Right forelimb (tissue), 1 donor: ENCODE measurements at places on chromosomes 13 and 19.

DNA sequence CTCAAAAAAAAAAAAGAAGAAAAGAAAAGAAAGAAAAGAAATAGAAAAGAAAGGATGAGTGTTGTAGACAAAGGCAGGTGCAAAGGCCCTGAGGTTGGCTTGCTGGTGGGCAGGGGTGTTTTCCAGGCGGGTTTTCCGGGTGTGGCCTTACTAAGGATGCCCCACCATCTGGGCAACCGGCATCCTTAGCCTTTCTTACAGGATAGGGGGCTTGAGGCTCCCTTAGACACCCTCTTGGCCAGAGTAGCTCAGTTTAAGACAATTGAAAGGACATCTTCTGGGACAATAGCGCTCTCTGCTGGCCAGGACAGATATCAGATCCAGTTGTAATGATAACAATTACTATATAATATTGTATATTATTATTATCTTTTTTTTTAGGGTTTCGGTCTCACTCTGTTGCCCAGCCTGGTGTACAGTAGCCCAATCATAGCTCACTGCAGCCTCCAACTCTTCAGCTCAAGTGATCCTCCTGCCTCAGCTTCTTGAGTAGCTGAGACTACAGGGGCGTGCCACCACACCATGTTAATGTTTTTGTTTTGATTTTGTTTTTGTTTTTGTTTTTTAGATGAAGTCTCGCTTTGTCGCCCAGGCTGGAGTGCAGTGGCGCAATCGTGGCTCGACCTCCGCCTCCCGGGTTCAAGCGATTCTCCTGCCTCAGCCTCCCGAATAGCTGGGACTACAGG, 1.4 kb upstream of the QTRT1 start:
- DNase-seq = no peak

GRCh38 chr19:27796073-27796472, 1416.9 kb downstream of the UQCRFS1 start:
- DNase-seq = no peak

DNA sequence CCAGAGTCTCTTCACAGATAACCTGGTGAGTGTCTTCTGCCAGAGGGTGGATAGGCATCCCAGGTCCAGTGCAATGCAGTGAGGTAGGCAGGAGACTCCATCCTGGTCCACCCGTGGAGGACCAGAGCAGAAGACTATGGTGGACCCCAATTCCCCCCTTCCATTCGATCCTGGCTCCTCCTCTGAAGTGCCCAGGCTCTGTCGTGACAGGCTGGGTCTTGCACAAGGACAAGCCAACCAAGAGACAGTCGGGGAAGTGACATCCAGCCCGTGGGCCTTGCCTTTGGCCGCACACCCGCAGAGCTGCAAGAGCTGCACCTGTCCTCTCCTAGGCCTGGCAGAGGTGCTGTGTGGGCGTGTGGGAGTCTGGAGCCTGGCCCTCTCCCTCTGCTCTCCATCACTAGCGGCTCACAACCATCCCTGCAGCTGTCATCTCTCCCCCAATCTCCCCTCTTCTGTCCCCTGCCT, 3.1 kb downstream of the ZNF784 start:
- DNase-seq = no peak

- DNase-seq = no peak
These were observed 4.9 kb upstream of the PDE4C start for GRCh38 chr19:18230941-18231734.

- DNase-seq = no peak
These were observed 7.8 kb downstream of the LILRA5 start for GRCh38 chr19:54305141-54305540.

DNA sequence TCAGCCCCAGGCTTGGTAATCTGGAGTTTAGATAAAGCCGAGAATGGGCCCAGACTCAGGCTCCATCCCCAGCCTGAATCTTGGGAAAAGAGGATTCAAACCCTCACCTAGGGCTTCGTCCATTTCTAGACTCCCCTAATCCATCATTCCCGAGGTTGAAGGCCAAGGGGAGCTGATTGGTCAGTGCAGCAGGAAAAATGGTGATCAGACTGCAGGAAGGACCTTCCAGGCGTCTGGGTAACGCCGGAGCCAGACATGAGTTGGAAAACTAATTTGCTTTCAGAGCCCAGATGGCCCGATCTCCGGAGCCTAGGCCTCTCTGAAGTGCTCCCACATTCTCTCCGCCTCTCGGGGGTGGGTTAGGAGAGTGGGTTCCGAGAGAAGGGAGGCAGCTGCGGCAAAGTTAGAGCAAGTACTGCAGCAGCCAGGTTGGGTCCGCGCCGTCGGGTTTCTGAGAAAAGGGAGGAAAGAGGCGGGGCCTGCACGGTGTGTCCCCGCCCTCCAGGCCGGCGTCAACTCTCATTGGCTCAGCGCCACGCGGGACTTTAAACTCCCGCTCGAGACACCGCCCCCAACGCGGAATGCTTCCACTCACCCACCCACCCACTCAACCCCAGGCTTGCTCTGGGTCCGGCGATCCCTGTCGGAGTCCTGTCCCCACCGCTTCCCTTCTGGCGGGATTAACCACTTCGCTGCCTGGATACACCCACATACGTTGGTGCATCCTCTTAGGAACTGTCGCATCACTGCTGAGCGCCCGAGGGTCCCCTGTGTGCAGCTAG, 788 bp upstream of the RTBDN start:
- no peak for DNase-seq

GRCh38 chr13:65339241-65339640, 1890.9 kb downstream of the PCDH9 start:
- no peak for DNase-seq

- no peak for DNase-seq
These were observed 33.9 kb downstream of the TFDP1 start for GRCh38 chr13:113618455-113618854.

- DNase-seq = no peak
These were observed 6.3 kb downstream of the PLEKHF1 start for GRCh38 chr19:29671393-29672160.

- no peak for DNase-seq
These were observed 1459.5 kb upstream of the SPRY2 start for GRCh38 chr13:81800433-81800832.

- no peak for DNase-seq
These were observed 2.5 kb upstream of the CILP2 start for GRCh38 chr19:19535311-19536191.

- no peak for DNase-seq
These were observed 31.2 kb downstream of the GADD45B start for GRCh38 chr19:2507109-2507508.

DNA sequence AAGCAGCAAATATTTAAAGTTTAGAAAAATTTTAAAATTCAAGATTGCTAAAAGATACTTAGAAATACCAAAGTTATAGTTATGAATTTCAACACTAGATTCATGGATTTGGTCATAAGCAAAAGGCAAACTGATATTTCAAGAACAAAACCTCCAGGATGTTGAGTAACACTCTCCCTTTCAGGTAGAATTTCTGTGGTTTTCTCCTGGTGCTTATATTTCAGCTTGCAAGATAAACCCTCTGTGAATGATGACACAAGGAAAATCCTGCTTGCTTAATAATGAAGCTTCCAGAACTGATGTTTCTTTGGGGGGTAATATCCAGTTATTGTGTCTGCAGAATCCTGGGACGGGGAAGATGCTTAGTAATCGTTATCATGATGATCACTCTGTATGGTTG, 320.3 kb upstream of the EDNRB start:
- no peak for DNase-seq

GRCh38 chr19:29384656-29385055, 141.1 kb upstream of the VSTM2B start:
- no peak for DNase-seq

DNA sequence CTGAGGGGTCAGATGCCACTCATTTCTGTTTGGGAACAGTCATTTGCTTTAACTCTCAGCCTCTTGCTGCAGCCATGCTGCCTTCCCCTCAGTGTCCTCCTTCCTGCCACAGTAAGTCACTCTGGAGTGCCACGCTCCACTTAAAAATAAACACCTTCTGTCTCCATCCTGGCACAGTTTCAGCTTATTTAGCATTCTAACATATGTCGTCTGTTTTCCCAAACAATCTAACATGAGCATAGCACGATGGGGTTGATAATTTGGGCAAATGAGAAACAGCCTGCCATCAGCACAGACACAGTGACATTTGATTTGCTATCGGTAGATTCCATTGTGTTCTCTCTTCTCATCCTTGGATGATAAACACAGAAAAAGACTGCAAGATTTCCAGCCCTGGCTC, 768.6 kb downstream of the UQCRFS1 start:
- DNase-seq = no peak

GRCh38 chr19:48152551-48152950, 17.6 kb downstream of the LIG1 start:
- peak; percentile 64 for DNase-seq

- no peak for DNase-seq
These were observed 155.5 kb downstream of the COL4A1 start for GRCh38 chr13:110151462-110151861.

GRCh38 chr13:20801707-20802106, 27.9 kb upstream of the EEF1AKMT1 start:
- DNase-seq = no peak

DNA sequence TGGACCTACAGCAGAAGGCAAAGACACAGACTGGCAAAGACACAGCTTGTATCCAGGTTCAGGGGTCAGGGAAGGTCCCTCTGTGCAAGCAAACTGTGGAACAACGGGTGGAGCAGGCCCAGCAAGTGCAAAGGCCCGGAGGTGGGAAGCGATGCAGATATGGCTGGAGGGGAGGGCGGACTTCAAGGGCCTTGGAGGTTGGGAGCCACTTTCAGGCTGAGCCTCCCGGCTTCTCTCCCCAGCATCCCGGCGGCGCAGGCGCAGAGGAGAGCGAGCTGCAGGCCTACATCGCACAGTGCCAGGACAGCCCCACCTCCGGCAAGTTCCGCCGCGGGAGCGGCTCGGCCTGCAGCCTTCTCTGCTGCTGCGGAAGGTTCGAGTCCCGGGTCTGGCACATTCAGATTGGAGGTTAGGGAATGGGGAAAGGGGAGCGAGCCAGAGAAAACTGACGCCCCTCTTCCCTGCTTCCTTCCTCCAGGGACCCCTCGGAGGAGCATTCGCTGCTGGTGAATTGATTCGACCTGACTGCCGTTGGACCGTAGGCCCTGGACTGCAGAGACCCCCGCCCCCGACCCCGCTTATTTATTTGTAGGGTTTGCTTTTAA, 2.1 kb upstream of the PNPLA6 start:
- DNase-seq = peak; percentile 70

DNA sequence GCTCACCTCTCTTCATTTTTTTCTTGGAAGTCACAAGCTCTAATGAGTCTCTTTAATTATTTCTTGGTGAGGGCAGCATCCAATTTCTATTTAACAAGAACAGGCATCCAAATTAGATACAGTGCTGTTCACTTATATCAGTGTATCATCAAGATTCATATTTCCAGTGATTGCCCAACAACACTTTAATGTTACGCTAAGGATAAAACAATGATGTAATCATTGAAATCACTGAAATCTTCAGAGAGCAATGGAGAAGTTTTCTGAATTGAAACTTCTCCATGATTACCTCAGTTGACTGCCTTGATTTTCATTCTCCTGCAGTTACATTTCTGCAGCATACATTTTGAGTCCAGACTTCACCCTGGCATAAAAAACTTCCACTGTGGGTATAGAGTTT, 17.1 kb upstream of the LRCH1 start:
- DNase-seq = no peak

DNA sequence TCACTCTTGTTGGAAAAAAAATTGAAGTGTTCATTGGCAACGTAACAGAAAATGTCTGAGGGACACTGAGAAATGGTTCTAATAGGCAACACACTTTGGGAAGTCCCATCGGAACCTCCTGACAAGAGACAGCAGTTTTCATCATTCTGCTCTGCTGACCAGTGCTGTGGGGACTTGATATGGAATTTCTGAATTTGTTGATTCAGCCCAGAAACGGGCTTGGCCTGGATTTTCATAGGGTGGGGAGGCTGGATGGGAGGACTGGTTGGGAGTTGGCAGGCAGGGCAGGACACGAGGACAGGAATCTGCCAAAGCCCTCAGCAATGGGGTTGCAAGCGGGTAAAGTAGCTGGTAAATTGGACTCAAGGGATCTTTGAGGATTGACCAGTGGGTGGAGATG, 96.5 kb downstream of the DCT start:
- DNase-seq = no peak

GRCh38 chr19:34171539-34171876, 796 bp upstream of the LSM14A start:
- no peak for DNase-seq

DNA sequence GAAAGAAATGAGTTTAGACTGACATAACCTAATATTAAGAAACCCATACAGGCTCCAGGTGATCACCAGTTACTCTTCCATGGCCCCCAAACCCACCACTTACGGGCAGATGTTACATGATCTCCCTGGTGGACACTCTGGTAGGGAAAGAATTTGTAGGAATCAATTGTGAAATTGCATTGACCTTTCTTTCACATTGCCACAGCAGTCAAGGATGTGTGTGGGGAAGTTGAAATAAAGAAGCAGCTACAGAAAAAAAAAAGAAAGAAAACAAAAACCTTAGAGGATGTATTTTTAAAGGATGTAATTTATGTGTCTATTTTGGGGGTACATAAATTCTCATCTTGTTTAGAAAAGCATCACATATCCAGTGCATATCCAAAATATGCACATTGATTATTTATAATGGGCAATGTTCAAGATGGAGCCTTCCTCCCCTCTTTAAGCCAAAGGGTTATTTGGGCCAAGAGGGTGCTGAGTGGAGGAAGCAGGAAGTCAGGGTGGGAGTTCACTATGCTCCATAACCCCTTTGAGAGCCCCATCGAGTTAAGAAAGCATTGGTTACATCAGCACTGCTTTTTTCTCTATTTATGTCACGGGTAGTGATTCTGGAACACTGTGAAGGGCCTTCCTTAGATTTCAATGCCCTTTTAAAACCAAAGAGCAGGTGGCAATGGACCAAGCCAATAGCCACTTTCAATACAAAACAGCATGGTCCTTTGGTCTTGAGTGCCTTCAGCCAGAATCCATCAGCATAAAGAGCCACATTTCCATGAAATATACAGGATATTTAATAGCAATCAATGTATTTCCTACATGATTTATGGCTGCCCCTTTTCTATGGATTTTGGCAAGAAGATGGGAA, 169.6 kb downstream of the LACC1 start:
- DNase-seq = no peak

- DNase-seq = no peak
These were observed 37.5 kb upstream of the CEACAM20 start for GRCh38 chr19:44566984-44567383.

GRCh38 chr19:2423915-2424685, 3.3 kb downstream of the TIMM13 start:
- no peak for DNase-seq

- DNase-seq = no peak
These were observed 60.4 kb downstream of the DLEU7 start for GRCh38 chr13:50783066-50783465.

GRCh38 chr19:28961772-28962500, 251.0 kb downstream of the UQCRFS1 start:
- DNase-seq = no peak

DNA sequence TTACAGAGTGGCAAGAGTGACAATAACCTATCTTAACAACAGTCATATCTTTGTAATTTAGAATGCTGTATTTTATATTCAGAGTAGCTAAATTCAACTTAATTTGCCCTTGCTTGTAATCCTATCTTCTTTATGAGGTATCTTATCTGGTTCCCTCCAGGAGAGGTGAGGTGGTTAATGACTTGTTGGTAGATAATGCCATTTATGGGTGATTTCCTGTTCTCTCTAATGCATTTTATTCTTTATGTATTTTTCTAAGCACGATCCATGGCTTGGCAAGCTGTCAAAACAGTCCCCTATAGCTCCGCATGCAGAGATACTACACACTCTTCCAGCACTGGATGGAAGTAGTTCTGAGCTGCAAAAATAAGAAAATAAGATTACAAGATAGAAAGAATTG, 267.9 kb downstream of the LMO7 start:
- no peak for DNase-seq
